ENCODE measurements at places on chromosomes 3 and 15.

GRCh38 chr3:94301366-94301765 is 238.5 kb downstream of the NSUN3 start:
- DNase-seq = no peak

DNA sequence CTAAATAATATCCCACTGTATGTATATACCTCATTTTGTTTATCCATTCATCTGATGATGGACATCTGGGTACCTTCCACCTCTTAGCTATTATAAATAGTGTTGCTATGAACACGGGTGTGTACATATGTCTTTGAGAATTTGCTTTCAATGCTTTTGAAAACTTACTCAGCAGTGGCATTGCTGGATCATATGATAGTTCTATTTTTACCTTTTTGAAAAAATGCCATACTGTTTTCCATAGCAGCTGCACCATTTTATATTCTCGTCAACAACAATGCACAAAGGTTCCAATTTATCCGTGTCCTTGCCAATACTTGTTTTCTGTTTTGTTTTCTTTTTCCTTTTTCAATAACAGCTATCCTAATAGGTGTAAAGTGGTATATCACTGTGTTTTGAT is 77.1 kb downstream of the PEAK1 start:
- no peak for DNase-seq

- DNase-seq = no peak
These were observed 35.3 kb downstream of the SPG21 start for GRCh38 chr15:64954395-64954794.

DNA sequence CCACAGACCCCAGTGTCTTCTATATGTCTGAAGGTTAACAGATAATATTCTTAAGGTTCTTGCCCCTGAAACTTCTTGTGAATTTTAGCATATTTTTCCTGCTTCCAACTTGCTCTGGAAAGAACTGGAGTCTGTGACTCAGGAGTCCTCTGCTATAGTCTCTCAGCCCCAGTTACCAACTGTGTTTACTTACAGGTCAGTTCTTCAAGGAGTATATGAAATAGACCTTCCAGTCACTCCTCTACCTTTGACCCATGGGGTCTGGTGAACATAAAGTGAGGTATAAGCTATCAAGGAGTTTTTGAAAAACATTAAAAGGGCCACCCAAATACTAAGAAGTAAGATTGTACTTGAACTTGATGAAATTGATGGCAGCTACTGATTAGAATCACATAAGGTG is 139.2 kb upstream of the ROPN1 start:
- no peak for DNase-seq

DNA sequence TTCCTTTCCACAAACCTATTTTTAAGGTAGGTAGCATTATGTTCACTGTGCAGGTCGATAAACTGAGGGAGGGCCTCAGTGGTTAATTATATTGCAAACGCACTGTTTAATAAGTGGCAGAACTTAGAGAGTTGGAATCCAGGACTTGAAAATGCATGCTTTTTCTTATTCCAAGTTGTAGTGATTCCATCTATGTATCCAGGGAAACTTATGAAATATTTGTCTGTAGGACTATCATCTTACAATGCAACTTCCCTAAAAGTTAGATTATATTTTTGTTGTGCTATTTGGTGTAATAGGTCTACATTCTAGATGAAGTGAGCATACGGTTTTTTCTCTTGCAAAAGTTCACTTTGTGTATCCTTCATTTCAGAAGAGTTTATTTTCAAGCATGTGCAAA is 419.5 kb downstream of the NAALADL2 start:
- DNase-seq = no peak

DNA sequence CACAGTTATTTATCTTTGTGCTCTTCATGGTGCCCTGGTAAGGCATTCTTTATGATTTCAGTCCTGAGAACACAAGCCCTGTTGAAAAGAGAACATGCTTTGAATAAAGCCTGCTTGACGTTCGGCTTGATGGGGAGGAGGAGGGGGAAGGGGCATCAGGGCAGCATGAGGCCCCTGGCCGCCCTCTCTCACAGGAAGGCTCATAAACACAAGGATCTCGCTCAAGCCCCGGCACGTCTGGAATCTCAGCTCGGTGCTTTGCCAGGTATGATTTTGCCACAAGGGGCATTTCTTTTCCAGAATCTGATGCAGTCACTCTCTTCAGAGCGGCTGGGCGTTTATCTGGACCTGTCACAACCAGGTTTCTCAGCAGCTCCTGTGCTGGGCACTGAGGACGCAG is 129.4 kb downstream of the DNAJB8 start:
- no peak for DNase-seq

GRCh38 chr3:108488631-108489030 is 21.8 kb downstream of the MYH15 start:
- DNase-seq = no peak

Data from T-helper 17 cell (primary cell).